Natural killer cell (primary cell): ENCODE measurements at places on chromosomes 1 and 21. TPM values are rescaled to one million over a fixed set of nuclear protein-coding genes. Genes with fewer than 3 reads are reported as not detected.

DNA sequence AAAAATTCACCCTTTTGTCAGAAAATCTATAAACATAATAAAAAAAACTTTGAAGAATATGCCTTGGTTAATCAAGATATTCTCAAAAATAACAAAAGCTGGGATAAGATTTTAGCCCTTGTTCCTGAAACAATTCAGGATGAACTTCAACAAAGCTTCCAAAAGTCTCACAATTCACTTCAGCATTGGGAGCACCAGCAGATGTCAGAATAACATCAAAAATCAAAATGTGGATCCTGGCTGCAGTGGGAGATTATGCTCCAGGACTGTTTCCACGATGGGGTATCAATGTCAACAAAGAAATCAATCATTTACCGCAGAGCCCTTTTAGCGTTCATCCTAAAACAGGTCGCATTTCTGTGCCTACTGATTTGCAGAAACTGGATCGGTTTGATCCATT is 35.2 kb downstream of the ZNF670 start:
- DNase-seq: no peak

- DNase-seq: no peak
Observed at GRCh38 chr1:38804062-38804886, 55.3 kb downstream of the RRAGC start.

GRCh38 chr1:20320704-20321103 is 30.0 kb downstream of the VWA5B1 start:
- DNase-seq: no peak

GRCh38 chr1:35539073-35539823 is 18.0 kb downstream of the KIAA0319L start:
- no peak for DNase-seq

DNA sequence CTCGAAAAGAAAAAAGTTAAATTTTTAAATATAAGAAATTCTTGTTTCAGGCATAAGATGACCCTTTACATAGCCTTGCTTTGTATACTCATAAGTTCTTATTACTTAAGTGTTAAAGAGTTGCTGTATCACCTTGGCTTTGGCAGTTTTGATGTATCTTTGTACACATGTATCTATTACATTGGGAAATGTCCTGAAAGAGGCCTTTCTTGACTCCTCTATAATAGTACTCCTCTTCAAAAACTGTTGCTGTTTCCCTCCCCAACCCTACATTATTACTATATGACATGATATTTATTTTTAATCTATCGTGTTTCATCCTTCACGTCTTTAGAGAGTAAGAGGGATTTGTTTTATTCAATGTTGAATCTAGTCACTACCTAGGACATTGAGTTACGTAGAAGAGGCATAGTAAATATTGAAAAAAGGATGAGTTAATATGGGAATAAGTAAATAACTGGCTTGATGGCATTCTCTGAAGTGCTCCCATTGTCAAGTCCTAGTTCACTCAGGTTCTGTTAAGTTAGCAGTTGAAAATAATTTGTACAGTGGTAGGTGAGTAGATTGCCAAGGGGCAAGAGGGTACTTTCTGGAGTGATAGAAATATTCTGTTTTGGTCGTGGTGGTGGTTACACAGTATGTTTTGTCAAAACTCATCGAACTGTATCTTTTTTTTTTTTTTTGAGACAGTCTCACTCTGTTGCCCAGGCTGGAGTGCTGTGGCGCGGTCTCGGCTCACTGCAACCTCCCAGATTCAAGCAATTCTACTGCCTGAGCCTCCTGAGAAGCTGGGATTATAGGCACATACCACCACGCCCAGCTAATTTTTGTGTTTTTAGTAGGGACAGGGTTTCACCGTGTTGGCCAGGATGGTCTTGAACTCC is 8.2 kb downstream of the THRAP3 start:
- DNase-seq: no peak

DNA sequence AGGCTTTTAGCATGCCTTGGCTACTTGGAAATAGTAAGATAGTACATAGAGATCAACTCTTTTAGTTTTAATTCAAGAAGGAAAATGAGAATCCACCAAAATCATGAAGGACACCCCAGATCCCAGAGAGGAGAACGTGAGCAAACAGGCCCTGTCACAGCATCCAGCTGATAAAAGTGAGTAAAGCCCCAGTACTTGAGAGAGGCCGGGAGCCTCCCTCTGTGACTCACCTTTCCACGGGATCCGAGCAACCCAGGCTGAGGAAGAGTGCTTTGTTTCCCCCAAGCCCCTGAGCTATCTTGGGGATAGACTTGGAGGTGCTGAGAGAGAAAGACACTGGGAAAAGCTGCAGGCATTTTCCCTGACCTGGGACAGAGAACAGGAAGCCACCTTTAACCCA is 238.6 kb downstream of the DUSP10 start:
- DNase-seq: no peak

- no peak for DNase-seq
Observed at GRCh38 chr1:233025157-233025556, 74.7 kb downstream of the NTPCR start.

DNA sequence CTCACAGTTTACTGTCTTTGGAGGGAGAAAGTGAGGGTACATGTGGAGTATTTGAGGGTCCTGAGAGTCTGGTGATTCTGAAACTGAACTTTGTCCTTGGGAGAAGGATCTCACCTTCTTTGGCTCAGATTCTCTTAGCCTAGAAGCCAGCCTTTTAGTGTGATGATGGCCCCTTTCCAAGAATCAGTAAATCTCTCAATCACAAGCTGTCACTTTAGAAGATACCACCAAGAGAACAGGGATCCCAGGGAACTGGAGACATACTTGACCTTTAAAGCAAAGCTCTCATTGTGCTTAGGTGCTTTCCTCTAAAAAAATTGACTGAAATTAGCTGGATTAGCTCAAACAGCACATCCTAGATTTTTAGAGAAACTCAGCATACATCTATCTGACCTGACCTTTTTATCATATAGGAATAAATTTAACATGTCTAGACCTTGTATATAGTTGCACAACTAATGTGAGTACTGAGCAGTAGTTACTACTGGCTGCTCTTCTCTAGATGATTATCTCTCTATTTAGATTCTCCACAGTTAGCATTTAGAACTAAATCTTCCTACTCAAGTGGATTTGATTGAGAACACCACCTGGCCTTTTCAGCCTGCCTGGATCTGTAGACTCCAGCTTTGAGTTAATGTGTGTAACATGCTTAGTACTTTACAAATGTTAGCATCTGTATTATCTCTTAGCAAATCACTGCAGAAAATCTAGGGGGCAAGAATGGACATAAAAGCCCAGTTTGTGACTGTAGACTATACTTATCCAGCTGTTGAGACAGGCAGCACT is 157.7 kb downstream of the MAST2 start:
- no peak for DNase-seq

TCHHL1 gene
- total RNA-seq: not detected

RXRG gene
- total RNA-seq: not detected

ARHGEF16 gene
- total RNA-seq: not detected

S100A2 gene
- not detected for total RNA-seq

PARK7 gene
- total RNA-seq: 120 TPM

PCSK9 gene
- total RNA-seq: not detected
